NCI-H345 (cell line): ENCODE measurements at places on chromosomes 6 and 20.

DNA sequence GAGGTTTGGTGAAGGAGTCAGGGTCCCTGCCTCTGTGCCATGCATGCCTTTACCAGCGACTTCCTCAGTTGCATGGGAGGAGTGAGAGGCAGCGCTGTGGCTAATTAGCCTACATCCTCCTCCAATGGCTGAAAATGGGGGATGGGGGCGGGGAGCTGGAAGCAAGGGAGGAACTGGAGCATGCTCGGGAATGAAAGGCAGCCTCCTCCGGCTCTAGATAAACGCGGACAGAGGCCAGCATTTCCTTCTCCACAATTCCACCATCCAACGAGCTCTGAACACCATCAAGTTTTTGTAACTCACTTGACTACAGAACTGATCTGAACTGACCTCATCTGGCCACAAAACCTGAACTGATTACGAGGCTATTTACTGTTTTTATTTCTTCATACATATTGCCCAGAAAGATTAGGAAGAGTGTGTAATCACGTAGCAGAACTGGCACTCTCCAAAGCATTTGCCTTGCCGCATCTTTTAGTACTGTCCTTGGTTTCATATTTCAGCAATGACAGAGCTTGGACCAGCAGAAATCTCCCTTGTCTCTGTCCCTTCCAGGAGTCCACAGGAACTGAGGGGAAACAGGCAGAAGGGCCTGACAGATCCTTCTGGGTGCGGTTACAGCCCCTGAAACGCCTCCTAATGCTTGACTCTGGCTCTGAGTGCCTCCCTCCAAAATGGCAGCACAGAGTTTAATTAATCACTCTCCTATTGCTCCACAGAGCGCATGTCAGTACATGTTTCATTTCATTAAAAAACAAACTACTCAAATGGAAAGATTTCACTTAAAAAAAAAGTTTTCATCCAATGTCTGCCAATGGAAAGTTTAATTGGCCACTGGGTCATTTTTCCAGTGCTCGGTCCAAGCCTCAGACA is 58.2 kb upstream of the TRAF3IP2 start:
- DNase-seq: no peak

DNA sequence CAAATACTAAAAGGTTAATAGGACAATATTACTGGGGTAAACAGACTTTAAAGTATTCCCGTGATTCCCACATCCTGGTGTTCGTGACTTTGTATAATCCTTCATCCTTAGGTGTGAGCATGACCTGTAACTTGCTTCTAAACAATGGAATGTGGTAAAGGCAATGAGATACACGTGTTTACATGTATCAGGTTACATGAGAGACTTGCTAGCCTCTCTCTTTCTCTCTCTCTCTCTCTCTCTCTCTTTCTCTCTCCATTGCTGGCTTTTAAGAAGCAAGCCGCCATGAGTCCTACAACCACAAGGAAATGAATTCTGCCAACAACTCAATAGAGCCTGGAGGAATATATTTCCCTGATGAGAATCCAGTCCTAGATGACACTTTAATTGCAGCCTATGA is 83.9 kb upstream of the LGSN start:
- DNase-seq: no peak

GRCh38 chr6:112041535-112041934 is 12.4 kb upstream of the CCN6 start:
- DNase-seq: no peak

- DNase-seq: no peak
These were observed 74.4 kb downstream of the ITCH start for GRCh38 chr20:34437330-34437986.

DNA sequence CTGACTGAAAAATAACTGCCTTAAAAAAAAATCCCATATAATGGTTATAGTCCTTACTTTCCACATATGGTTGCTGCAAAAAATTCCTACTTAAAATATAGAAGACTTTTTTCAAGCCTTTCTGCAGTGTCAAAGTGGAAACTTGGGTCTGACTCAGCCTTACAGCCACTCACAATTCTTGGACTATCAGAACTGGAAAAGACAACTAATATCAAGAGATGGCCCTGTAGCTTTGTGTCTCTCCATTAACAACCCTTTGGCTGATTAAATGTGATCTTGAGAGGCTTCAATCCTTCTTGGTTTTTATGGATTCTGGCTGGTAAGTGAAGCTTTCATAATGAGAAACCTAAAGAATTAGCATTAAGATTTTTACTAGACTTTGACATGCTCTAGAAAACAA is 307.8 kb downstream of the RNGTT start:
- DNase-seq: no peak

GRCh38 chr20:32894026-32894483 is 35.3 kb downstream of the EFCAB8 start:
- DNase-seq: no peak

DNA sequence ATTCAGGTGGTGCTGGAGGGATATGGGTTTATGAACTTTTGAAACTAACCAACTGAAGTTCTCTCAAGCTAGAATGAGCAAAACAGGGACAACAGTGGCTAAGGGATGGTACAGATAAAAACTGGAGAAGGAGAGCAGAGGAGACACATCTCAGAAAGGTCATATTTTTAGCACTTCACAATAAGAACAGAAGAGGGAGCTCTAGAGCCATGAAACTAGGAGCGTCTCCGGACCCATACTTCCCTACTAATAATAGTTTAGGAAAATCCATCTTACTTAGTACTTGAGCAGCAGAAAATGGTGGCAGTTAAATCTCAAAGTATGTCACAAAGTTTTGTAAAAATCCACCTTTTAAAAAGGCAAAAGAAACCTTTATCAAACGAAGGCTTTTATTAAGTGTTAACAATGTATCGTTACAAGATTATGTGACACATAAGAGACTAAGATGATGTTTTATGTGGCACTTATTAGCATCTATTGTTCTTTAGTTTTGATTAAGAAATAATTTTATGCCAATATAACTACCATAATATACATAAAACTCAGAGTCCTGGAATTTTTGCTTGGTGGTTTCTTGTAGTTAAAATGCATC is 278.6 kb downstream of the TBC1D32 start:
- DNase-seq: peak; percentile 62

GRCh38 chr20:10303852-10304251 is 85.2 kb downstream of the SNAP25 start:
- DNase-seq: no peak

GRCh38 chr6:11262242-11262641 is 29.8 kb upstream of the NEDD9 start:
- DNase-seq: no peak
